ENCODE measurements at places on chromosomes 4 and X. TPM values are rescaled to one million over a fixed set of nuclear protein-coding genes. Genes with fewer than 3 reads are reported as not detected.
A peak's percentile ranks its signal among the peaks of the same experiment; 100 is the strongest.

GRCh38 chr4:26459054-26459755, 31.1 kb downstream of the CCKAR start:
- no peaks in the 10 kb centered on the region for H3K27me3 ChIP-seq
- no peak overlapping the region for H3K27ac ChIP-seq
- no peaks in the 10 kb centered on the region for H3K36me3 ChIP-seq
- peak; percentile 55 for DNase-seq

DNA sequence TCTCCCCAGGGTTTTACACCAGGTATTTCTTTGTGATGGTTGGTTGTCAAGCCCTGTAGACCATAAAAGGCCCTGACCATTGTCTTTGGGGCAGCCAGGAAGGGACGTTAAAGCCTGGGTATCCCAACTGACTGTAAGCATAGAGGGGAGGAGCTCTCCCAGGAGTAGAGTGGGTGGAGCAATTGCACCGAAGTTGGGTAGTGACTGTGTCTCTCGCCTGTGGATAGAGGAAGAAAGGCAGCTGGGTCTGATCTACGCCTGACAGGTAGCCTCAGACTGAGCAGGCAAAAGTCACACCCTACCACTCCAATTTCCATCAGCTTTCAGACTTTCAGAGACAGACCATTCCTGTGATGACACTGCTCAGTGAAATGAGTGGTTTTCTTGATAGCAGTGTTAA, 123.3 kb downstream of the KLHL8 start:
- DNase-seq: no peak
- no peak overlapping the region for H3K27ac ChIP-seq
- no peaks in the 10 kb centered on the region for H3K27me3 ChIP-seq
- H3K4me3 ChIP-seq: no peak overlapping the region
- H3K36me3 ChIP-seq: peaks cover 24% of the 10 kb centered on the region

DNA sequence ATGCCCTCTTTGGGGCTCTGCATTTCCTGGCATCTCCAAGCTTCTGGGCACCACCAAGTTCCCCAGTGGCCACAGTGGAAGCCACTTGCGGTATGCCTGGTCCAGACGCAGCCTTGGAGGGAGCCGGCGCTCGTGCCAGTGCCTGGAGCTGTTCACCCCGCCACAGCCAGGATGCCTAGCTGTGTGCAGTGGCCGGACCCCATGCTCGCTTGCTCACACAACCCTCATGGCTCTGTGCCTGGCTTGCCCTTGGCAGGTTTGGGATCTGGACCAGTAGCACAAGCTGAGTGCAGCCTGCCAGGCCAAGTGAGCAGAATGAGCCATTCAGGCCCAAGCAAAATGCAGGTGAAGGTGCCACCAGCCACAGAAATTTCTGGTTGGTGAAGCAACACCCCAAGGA, 283.5 kb downstream of the EVC2 start:
- no peak for DNase-seq
- H3K4me1 ChIP-seq: no peaks in the 10 kb centered on the region
- no peak overlapping the region for H3K27ac ChIP-seq
- no peaks in the 10 kb centered on the region for H3K27me3 ChIP-seq

DNA sequence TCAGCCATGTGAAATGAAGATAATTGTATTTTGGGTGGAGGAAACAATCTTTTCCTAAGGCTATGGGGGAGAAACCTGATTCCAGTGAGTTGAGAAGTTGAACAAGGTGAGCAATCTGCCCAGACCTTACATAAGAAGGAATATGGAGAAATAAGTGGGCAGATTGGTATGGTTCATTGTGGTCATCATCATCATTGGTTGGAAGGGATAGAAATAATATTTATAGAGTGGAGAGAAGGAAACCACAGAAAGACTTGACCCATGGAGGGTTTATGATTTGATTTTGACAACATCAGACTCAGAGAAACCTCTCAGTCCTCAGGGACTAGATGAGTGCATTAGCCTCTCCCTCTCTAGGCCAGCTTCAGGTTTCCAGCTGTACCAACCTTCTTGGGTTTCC, 177.9 kb upstream of the NEIL3 start:
- no peak overlapping the region for H3K4me3 ChIP-seq
- no peaks in the 10 kb centered on the region for H3K27me3 ChIP-seq
- no peak for DNase-seq

DNA sequence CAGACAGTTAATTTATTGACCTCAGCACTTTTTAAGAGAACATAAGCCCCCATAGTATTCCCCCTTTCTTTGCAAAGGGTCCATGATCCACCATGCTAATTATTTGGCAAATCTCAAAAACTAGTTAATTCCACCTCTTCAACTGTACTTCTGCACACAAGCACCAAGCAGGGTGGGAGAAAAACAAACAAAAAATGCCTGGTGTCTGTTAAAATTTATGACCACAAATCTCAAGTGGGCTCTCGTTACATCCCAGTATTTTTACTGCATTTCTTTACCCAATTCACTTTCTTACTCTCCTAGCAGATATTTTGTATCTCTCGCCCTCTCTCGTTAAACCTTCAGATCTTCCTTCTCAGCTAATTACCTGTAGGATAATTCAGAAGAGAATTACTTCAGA, 6.1 kb downstream of the ARSJ start:
- H3K36me3 ChIP-seq: no peaks in the 10 kb centered on the region
- peaks cover 5% of the 10 kb centered on the region for H3K27me3 ChIP-seq
- H3K4me1 ChIP-seq: no peaks in the 10 kb centered on the region

The RGS12 gene
- 14.1 TPM for total RNA-seq

The SYNPO2 gene
- 0.22 TPM for total RNA-seq

The OTC gene
- not detected for total RNA-seq

The CT45A2 gene
- total RNA-seq: not detected

The SULT1E1 gene
- not detected for total RNA-seq
